Heart left ventricle (tissue), 16 donors: ENCODE measurements at places on chromosomes 11 and 22.

GRCh38 chr11:924406-925157 is 1.1 kb upstream of the AP2A2 start:
- peak overlapping the region; percentile 86 for H3K4me3 ChIP-seq
- DNase-seq: peak; percentile 66
- peak overlapping the region; percentile 92 for H3K27ac ChIP-seq
- H3K36me3 ChIP-seq: peaks cover 10% of the 10 kb centered on the region
- peaks cover 32% of the 10 kb centered on the region for H3K4me1 ChIP-seq
- no peaks in the 10 kb centered on the region for H3K27me3 ChIP-seq

DNA sequence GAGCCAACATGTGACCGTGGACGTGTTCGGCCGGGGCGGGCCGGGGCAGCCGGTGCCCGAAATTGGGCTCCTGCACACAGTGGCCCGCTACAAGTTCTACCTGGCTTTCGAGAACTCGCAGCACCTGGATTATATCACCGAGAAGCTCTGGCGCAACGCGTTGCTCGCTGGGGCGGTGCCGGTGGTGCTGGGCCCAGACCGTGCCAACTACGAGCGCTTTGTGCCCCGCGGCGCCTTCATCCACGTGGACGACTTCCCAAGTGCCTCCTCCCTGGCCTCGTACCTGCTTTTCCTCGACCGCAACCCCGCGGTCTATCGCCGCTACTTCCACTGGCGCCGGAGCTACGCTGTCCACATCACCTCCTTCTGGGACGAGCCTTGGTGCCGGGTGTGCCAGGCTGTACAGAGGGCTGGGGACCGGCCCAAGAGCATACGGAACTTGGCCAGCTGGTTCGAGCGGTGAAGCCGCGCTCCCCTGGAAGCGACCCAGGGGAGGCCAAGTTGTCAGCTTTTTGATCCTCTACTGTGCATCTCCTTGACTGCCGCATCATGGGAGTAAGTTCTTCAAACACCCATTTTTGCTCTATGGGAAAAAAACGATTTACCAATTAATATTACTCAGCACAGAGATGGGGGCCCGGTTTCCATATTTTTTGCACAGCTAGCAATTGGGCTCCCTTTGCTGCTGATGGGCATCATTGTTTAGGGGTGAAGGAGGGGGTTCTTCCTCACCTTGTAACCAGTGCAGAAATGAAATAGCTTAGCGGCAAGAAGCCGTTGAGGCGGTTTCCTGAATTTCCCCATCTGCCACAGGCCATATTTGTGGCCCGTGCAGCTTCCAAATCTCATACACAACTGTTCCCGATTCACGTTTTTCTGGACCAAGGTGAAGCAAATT is 1.8 kb downstream of the FUT4 start:
- H3K27ac ChIP-seq: no peak overlapping the region
- DNase-seq: peak; percentile 26
- no peaks in the 10 kb centered on the region for H3K27me3 ChIP-seq

- no peaks in the 10 kb centered on the region for H3K36me3 ChIP-seq
- H3K4me1 ChIP-seq: no peaks in the 10 kb centered on the region
- DNase-seq: no peak
- H3K4me3 ChIP-seq: no peak overlapping the region
- H3K27ac ChIP-seq: no peak overlapping the region
Observed at GRCh38 chr11:13701506-13701905, 33.0 kb downstream of the FAR1 start.

DNA sequence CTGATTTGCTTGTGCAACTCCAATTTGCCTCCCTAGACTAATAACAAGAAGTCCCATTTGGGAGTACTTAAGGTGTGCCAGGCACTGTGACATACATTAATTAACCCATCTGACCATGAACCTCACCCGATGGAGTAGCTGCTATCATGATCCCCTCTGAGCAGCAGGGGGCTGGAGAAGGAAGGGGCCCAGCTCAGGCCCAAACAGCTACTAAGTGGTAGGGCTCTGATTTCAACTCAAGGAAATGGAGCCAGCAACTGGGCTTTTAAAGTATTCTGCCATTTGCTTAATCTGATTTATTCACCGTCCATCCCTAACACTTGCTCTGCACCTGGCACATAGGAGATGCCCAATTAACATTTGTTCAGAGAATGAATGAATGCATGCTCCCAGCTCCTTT is 1.2 kb downstream of the CRYBB1 start:
- H3K4me3 ChIP-seq: no peak overlapping the region
- H3K27ac ChIP-seq: no peak overlapping the region
- H3K27me3 ChIP-seq: peaks cover 12% of the 10 kb centered on the region
- H3K36me3 ChIP-seq: no peaks in the 10 kb centered on the region
- no peaks in the 10 kb centered on the region for H3K4me1 ChIP-seq

GRCh38 chr11:105142167-105142566 is 2.6 kb upstream of the CARD18 start:
- no peaks in the 10 kb centered on the region for H3K4me1 ChIP-seq
- DNase-seq: no peak
- peak overlapping the region; percentile 10 for H3K27ac ChIP-seq
- H3K4me3 ChIP-seq: no peak overlapping the region

DNA sequence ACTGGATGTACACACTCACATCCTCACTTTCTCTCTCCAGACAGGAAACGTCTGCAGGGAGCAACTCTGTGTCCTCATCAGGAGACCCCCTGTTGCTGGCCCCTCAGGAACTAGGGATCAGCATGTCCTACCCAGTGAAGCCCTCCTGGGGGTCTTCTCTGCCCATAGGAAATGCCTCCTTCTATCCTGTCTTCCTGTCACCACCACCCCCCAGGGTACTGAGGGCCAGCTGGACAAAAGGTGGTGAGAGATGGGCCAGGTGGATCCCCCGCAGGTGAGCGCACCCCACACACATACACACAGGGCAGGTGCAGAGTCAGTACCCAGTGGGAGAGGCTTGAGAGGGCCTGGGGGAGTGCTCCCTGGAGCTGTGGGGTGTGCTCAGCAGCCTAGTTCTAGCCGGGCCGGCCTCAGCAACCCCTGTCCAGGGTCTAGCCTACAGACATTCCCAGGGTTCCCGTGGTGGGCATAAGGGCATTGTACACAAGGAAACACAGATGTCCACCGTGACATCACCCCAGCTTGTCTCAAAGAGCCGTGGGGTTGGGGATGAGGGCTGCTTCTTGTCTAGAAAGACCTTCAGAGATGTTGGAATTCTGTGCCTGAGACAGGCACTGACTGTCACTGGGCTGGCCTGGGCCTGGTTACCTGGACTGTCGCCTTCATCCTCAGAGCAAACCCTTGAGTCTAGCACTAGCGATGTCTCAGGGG is 9.2 kb downstream of the GP1BB start:
- no peak overlapping the region for H3K27ac ChIP-seq
- no peak for DNase-seq
- H3K27me3 ChIP-seq: no peaks in the 10 kb centered on the region
- peaks cover 9% of the 10 kb centered on the region for H3K4me1 ChIP-seq
- H3K36me3 ChIP-seq: no peaks in the 10 kb centered on the region
- no peak overlapping the region for H3K4me3 ChIP-seq

GRCh38 chr11:114251815-114252337 is 44.3 kb upstream of the NNMT start:
- H3K27ac ChIP-seq: peak overlapping the region; percentile 41
- H3K36me3 ChIP-seq: peaks cover 58% of the 10 kb centered on the region
- no peaks in the 10 kb centered on the region for H3K27me3 ChIP-seq
- no peak for DNase-seq

DNA sequence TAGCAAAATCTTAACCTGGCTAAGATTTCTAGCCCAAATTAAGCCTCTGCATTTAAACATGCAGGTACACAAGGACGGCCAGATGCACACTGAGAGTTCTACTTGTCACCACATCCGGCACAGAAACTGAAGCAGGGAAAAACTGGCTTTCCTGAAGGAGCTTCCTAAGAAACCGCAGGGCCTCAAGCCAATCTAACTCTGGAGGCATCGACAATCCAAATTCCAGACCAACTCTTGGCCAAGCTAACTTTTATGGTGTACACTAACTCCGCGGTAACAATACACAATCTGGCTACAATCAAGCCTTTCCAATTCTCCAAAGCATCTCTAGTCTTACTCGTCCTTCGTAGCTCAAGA is 1.2 kb downstream of the MSANTD2 start:
- no peak overlapping the region for H3K27ac ChIP-seq
- H3K27me3 ChIP-seq: no peaks in the 10 kb centered on the region
- peak overlapping the region; percentile 94 for H3K4me3 ChIP-seq
- peaks cover 34% of the 10 kb centered on the region for H3K4me1 ChIP-seq
- no peaks in the 10 kb centered on the region for H3K36me3 ChIP-seq
- no peak for DNase-seq

DNA sequence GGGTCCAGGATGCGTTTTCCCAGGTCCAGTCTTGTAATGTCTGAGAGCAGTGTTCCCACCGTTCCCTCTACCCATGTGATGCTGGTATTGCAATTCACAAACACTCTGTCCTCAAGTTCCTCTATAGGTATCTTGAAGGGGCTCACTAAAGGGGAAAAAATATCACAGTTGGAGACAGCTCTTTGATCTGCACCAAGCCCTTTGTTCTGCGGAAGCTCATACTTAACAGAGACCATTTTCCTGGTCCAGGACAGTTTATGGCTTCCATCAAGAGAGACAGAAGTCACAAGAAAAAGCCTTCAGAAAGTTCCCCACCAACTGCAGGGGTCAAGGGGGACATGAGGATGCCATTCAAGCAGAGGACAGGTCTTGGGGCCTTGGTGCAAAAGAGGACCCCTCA is 2.1 kb downstream of the CD3D start:
- no peak for DNase-seq
- no peaks in the 10 kb centered on the region for H3K36me3 ChIP-seq
- no peak overlapping the region for H3K4me3 ChIP-seq

DNA sequence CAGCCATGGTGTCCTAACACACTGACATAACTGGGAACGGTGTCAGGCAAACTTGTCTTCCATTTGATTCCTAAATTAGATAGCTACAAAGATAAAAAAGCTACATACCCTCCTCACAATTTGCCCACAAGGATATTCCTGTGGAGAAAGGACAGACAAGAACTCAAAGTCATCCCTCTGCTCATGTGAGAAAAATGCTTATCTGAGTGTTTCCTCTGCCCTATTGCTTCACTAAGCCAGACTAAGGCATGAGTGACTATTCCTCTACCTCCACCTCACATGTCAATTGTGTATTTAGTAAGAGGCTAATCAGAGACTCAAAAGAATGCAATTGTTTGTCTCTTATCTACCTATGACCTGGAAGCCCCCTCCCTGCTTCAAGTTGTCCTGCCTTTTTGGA is 247.7 kb downstream of the DDX10 start:
- no peak overlapping the region for H3K27ac ChIP-seq
- H3K4me1 ChIP-seq: no peaks in the 10 kb centered on the region
- H3K36me3 ChIP-seq: no peaks in the 10 kb centered on the region
- DNase-seq: no peak

GRCh38 chr11:727859-728748 is 19.2 kb upstream of the TALDO1 start:
- no peak overlapping the region for H3K27ac ChIP-seq
- H3K4me1 ChIP-seq: peaks cover 23% of the 10 kb centered on the region
- H3K4me3 ChIP-seq: no peak overlapping the region
- peaks cover 22% of the 10 kb centered on the region for H3K27me3 ChIP-seq

DNA sequence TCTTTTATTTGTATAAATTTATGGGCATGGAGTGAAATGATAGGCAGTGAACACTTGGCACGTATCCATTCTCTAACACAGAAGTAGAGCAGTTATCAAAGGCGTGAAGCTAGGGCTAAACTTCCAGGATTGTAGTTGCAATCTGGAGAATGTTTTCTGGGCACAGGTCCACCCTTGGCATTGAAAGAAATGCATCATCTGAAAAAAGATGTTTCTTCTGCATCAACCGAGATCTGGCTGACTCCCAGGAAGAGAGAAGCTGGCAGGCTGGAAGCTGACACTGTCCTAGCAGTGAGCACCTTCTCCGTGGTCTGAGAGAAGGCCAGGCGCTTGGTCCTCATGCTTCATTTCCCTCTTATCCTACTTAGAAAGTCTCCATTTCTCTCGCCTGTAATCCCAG is 600.0 kb downstream of the BRD1 start:
- no peak overlapping the region for H3K27ac ChIP-seq
- H3K36me3 ChIP-seq: no peaks in the 10 kb centered on the region
- DNase-seq: no peak
- no peaks in the 10 kb centered on the region for H3K4me1 ChIP-seq
- H3K27me3 ChIP-seq: no peaks in the 10 kb centered on the region

DNA sequence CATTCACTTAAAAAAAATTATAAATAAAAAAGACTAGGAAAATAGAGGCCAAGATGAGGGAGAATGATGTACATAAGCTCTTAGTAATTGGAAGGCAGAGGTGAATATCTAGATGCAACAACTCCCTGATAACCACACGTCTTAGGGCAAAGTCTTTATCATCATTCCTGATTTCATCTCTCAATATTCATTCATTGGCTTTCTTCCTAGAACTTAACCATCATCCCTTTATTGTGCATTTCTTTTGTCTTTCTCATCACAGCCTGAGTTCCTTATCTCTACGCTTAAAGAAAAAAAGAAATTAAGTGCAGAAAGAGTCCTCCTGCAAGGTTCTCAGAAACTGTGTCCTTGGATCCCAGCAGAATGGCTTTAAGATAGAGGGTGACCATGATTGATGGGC is 23.2 kb upstream of the FLI1 start:
- no peaks in the 10 kb centered on the region for H3K4me1 ChIP-seq
- H3K27me3 ChIP-seq: no peaks in the 10 kb centered on the region
- no peak overlapping the region for H3K27ac ChIP-seq
- no peak for DNase-seq
- no peak overlapping the region for H3K4me3 ChIP-seq

- H3K27me3 ChIP-seq: no peaks in the 10 kb centered on the region
- DNase-seq: no peak
- H3K27ac ChIP-seq: no peak overlapping the region
Observed at GRCh38 chr11:127493330-127494022, 492.9 kb upstream of the KIRREL3 start.

- no peaks in the 10 kb centered on the region for H3K4me1 ChIP-seq
- no peak overlapping the region for H3K4me3 ChIP-seq
- no peaks in the 10 kb centered on the region for H3K27me3 ChIP-seq
Observed at GRCh38 chr11:87722756-87723565, 452.3 kb downstream of the RAB38 start.

GRCh38 chr11:19905280-19905853 is 192.7 kb downstream of the NAV2 start:
- H3K36me3 ChIP-seq: no peaks in the 10 kb centered on the region
- no peak overlapping the region for H3K27ac ChIP-seq
- H3K4me3 ChIP-seq: no peak overlapping the region
- DNase-seq: no peak
- H3K27me3 ChIP-seq: no peaks in the 10 kb centered on the region

DNA sequence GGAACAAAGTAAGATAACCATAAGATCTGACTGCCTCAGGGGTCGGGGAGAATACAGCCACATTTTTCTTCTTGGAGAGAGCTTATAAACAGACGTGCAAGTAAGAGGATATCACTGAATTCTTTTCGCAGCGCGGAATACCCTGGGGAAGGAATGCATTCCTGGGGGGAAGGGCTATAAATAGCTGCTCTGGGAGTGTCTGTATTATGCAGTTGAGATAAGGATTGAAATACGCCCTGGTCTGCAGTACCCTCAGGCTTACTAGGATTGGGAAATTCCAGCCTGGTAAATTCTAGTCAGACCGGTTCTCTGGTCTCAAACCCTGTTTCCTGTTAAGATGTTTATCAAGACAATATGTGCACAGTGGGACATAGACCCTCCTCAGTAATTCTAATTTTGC is 1491.7 kb upstream of the RAG2 start:
- no peaks in the 10 kb centered on the region for H3K36me3 ChIP-seq
- H3K4me3 ChIP-seq: no peak overlapping the region
- DNase-seq: no peak
- no peaks in the 10 kb centered on the region for H3K27me3 ChIP-seq
